Activated CD8-positive, alpha-beta T cell treated with anti-CD3 and anti-CD28 coated beads for 36 hours (primary cell): ENCODE measurements at places on chromosomes 3 and 15.

GRCh38 chr3:136624894-136625815 is 127.0 kb downstream of the STAG1 start:
- DNase-seq: no peak

DNA sequence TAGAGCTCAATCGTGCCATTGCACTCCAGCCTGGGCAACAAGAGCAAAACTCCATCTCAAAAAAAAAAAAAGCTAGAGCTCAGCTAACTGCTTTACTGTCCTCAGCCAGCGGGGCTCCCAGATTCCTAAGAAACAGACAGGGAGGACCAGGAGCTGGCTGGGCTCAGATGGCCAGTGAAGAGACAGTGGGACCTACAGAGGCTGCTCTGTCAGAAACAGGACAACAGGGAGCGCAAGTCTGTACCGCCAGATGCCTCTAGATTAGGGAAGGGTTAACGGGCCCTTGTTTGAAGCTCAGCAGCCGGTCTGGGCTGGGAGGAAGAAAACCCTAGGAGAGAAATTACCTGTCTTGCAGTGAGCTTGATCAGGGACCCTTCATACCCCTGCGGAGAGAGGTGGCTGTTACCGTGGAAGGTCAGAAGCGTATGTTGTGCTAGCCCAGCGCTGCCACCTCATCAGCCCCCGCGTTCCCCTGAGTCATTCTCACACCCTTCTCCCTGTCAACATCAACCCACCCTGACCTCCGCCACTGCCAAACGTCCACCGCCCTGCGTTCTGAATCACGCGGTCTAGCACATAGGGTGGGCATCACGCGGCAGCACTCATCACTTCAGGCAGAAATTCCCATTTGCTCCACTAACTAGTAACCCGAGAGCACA is 25.3 kb downstream of the RBPMS2 start:
- peak; percentile 11 for DNase-seq

- peak; percentile 75 for DNase-seq
Measured at GRCh38 chr15:38651328-38652038, 86.9 kb upstream of the RASGRP1 start.

GRCh38 chr3:39754549-39754948 is 54.9 kb upstream of the MYRIP start:
- DNase-seq: no peak

DNA sequence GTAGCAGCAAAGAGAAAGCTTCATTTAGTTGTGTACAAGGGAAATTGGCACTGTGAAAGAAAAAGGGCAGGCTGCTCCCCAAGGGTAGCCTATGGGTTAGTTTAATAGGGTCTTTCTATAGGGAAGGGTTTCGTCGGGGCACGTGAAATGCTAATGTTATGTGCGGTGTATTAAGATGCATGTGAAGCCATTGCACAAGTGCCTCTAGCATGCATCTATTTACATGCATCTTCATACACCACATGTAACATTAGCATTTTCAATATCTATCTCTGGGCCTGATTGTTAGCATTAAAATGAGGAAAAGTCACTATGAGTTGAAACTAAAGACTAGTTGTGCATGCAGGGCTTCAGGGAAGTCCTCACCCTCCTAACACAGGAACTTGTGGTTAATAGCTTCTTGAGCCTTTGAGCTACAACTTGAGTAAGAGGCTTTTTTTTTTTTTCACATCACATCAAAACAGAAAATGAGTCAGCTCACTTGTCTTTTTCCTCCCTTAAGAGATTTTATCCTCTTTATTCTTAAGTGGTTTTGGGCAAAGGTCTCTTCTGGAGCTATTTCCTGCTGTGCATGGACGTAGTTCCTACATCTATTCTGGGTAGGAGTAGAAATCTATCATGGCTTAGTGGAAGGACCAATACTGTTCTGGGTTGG is 613.4 kb downstream of the ZPLD1 start:
- no peak for DNase-seq

GRCh38 chr3:195895861-195896360 is 12.4 kb downstream of the TNK2 start:
- peak; percentile 77 for DNase-seq

GRCh38 chr3:37823189-37823588 is 38.5 kb upstream of the CTDSPL start:
- no peak for DNase-seq

GRCh38 chr3:52782412-52783210 is 5.2 kb downstream of the ITIH1 start:
- no peak for DNase-seq

DNA sequence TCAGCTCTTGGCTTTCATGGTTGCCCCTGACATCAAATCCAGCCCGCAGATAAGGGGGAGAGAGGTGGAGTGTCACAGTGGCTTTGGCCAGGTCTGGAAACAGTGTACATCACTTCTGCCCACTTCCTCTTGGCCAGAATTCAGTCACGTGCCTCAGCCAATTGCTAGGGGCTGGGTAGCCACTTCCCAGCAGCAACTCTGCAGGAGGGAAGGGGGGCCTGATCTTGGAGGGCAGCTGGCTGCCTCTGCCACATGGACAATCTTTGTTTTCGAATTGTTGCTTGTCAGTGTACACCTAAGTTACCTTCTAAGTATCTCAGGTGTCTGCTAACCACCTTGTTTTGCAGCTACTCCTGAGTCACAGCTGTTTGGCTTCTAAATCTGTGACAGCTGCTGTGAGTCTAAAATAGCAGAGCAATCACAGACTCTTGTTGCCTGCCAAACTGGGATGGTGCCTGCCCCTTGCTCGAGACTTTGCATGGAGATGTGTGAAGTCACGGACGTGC is 41.0 kb upstream of the LIMD1 start:
- no peak for DNase-seq

GRCh38 chr3:61493339-61493738 is 68.0 kb upstream of the PTPRG start:
- no peak for DNase-seq

DNA sequence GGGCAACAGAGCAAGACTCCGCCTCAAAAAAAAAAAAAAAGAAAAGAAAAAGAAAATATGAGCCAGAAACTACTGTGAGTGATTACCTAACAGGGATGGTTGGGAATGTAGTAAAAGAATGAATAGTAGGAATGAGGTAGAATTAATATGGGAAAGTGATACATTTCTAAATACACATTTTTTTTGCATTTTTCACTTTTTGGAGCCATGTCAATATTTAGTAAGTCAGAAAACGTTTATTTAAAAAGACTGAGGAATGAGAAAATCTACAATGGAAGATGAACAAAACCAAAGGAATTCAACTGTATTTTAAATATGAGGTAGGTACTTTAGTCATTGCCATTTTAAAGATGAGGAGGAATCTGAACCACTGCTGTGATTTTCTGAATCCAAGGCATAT is 817.2 kb upstream of the CADM2 start:
- no peak for DNase-seq

GRCh38 chr3:128775241-128775640 is 49.3 kb downstream of the RAB7A start:
- DNase-seq: no peak

DNA sequence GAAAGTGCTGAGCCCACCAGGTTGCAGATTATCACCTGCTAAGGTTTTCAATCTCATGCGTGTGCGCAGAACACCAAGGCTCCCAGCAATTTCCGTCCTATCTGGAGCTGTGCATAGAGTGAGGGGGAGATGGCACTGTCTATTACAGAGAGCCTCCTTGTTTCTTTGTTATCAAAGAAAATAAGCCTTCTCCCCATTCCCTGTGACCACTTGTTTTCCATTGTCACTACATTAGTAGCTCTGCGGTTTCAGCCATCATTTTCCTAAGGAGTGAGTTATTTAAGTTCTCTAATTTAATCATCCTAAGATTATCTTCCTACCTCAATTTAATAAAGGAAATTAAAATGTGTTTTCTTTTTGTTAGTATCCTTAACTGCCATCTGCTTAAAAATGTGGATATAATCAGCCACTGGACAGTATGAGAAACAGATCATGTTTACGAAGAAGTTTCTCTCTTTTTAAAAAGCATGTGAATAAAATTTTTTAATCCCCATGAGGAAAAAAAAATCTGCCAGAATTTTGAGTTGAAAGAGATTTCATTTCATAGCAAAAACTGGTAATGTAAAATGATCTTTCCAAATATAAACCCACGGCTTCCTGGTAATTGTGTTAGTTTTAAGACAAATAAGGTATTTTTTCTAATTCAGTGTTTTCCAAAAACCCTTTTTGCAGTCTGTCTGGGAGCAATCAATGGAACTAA is 172.3 kb upstream of the UBE2E1 start:
- DNase-seq: no peak

- DNase-seq: no peak
Measured at GRCh38 chr3:136078421-136079364, 113.2 kb downstream of the PPP2R3A start.

GRCh38 chr3:43693594-43693993 is 2.9 kb downstream of the ABHD5 start:
- DNase-seq: no peak

GRCh38 chr15:66076591-66077319 is 176.8 kb downstream of the MEGF11 start:
- DNase-seq: no peak

DNA sequence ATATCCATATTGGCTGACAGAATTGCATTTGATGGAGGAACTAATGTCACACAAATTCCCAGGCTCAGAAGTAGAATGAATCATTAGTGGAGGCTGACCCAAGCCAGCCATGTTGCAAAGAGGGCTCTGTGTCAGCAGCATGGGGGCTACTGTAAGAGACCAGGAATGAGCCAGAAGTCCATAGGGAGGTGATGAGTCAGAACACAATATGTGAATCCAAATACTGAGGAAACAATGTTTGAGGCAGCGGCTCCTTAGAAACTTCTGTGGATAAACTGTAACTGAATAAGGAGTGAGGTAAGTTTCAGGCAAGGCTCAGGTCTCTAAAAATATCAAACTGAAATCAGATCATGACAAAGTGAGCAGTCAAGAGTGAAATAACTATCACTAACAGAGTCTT is 170.7 kb downstream of the WDR72 start:
- no peak for DNase-seq

GRCh38 chr3:172210355-172210754 is 171.0 kb downstream of the FNDC3B start:
- DNase-seq: no peak

DNA sequence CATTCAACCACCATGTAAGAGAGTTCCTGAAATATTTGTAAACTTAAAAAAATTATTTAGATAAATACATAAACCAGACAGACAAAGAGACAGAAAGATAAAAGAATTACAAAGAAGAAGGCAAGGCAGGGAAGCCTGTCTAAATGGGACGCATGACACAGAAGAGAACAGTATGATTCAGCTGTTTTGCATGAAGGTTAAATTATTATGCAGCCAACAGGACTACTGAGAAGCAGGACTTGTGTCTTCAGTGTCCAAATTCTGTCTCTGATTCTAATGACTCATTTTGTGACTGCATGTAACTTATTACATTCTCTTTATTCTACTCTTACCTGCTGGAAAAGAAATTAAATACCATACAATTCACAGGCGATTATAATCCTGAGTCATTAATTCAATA is 340.4 kb upstream of the KCNMB2 start:
- DNase-seq: no peak

GRCh38 chr3:105790534-105790933 is 78.3 kb downstream of the CBLB start:
- DNase-seq: no peak

- DNase-seq: no peak
Measured at GRCh38 chr3:120198305-120198878, 86.6 kb downstream of the GPR156 start.

DNA sequence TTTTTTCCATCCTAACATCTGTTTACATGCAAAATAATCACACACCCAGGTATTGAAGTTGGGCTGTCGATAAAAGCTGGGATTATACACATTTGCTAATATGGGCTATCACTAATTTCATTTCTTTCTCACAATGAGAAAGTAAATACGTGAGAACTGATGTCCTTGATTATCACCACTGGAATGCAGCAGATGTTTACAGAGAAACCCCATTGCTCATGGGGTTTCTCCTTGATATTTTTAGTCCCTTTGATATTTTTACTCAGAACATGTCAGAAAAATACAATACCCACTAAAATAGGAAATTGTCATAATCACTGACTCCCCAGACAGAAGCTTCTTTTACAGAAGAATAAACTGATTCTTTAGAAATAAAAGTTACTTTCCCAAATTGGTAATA is 535.1 kb upstream of the CCDC54 start:
- DNase-seq: no peak

GRCh38 chr3:128492671-128493569 is at the start of gene GATA2:
Gene GATA2, minus strand, starts transcription at chr3:128493201. Its CDS starts 6,170 bp downstream, at chr3:128487031.
- DNase-seq: peak; percentile 49

- DNase-seq: no peak
Measured at GRCh38 chr15:25830844-25831451, 32.2 kb downstream of the ATP10A start.

DNA sequence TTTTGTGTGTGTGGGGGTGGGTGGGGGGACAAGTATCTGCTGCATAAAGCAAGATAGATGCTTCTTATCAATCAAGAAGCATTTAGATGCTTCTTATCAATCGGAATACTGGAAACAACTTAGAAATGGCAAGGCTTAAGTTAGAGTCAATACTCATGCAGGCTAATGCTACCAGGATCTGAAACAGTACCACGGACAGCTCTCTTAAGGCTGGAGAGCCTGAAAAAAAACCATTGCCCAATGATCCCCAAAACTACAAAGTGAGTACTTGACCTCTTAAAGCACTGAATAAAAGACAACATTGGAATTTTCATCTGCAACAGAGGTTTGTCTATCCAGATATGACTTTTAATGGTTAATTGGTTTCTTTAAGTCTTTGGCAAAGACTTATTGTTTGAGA is 262.3 kb downstream of the GAP43 start:
- no peak for DNase-seq

GRCh38 chr3:3013317-3014052 is 96.7 kb downstream of the IL5RA start:
- no peak for DNase-seq
